ENCODE measurements at places on chromosomes 13 and 19.
A peak's percentile ranks its signal among the peaks of the same experiment; 100 is the strongest.

- DNase-seq, result no peak
These were observed 35.3 kb upstream of the AMER2 start for GRCh38 chr13:25207291-25207810.

- DNase-seq, result no peak
These were observed 14.0 kb downstream of the ZNF114 start for GRCh38 chr19:48283908-48284307.

GRCh38 chr19:47436712-47437401 lies 17.5 kb upstream of the MEIS3 start:
- peak; percentile 68 for DNase-seq

GRCh38 chr19:38452430-38453366 lies 19.2 kb downstream of the RYR1 start:
- no peak for DNase-seq

DNA sequence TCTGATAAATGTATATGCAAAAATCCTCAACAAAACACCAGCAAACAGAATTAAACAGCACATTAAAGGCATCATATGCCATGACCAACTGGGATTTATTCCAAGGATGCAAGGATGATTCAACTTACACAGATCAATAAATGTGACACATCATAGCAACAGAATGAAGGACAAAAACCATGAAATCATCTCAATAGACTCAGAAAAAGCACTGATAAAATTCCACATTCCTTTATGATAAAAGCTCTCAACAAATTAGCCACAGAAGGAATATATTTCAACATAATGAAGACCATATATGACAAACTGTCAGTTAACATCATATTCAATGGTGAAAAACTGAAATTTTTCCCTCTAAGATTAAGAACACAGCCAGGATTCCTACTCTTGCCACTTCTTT lies 691.6 kb downstream of the DIAPH3 start:
- no peak for DNase-seq

- DNase-seq, result peak; percentile 42
These were observed 2.1 kb upstream of the PNPLA6 start for GRCh38 chr19:7533281-7533885.

GRCh38 chr13:112873851-112874750 lies 94.9 kb upstream of the MCF2L start:
- peak; percentile 80 for DNase-seq

DNA sequence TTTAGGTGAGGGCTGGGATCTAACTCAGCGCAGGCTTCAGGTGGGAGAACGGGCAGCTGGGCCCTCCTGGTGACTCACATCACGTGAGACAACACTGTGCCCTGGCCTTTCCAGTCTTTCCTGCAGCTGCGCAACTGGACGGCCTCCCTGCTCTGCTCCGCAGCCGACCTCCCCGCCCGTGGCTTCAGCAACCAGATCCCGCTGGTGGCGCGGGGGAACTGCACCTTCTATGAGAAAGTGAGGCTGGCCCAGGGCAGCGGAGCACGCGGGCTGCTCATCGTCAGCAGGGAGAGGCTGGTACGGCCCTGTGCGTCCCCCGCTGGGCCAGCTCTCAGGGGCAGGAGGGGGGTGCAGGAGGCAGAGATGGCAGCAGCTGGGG lies 8.8 kb downstream of the SPPL2B start:
- peak; percentile 35 for DNase-seq

DNA sequence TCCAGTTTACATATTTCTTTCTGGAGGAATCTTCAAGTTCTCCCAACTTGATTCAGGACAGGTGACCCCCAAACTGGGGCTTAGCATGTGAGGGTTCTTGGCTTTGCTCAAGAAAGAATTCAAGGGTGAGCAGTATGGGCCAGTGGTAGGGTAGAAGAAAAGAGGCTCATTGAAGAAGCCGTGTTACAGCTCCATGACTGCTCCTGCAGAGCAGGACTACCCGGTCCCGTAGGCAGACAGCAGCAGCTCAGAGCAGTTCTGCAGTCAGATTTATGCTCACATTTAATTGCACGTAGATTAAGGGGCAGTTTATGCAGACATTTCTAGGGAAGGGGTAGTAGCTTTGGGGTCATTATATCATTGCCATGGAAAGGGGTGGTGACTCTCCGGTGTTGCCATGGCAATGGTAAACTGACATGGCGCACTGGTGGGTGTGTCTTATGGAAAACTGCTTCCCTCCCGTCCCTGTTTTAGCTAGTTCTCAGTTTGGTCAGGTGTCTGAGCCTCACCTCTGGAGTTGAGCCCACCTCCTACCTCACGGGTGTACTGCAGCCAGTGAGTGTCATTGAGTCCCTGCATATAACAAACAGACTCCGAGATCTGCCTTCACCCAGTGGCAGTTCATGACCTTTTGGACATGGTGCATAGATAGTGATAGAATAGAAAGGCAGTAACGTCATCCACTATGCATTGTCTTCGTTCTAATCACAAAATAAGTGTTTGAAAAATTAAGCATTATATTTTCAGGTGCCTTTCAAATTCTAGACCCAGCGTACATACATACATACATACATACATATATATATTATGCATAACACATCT lies 16.0 kb upstream of the ZNF792 start:
- DNase-seq, result no peak

- no peak for DNase-seq
These were observed 2.3 kb downstream of the TBXA2R start for GRCh38 chr19:3604227-3604986.

DNA sequence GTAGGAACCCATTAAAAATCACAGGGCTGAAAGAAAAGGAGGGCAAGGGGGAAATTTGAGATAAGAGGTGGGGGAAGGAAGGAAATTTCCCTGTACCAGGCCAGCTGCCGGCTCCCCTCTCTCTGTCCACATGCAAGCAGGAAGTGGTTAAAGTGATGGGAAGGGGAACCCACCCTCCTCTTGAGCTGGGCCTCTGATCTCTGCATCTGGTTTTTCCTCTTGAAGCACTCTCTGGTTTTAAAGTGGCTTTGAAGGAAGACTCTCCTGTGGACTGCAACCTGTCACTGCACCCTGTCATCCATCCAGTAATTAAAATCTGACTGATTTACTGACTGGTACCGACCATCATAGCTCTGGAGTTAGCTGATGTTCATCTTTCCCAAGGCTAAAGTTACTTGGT lies 239.6 kb downstream of the TSHZ3 start:
- DNase-seq, result no peak

- no peak for DNase-seq
These were observed 154.0 kb upstream of the TSHZ3 start for GRCh38 chr19:31503211-31503610.

DNA sequence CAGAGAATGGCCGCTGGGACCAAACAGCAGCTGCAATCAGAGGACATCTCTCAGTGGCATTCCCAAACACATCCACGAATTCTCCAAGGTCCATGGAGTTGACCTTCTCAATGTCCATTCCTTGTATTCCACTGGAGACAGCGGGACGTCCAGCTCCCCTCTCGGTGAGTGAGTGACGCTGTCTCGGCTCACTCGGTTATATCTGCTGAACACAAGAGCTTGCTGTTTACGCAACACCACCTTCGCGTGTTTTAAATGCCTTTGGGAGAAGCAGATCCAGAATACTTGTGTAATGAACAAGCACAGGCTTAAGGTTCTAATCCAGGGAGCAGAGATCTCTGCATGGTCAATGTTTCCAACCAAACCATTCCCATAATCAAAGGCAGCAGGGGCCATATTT lies at the start of gene URAD:
TSS of gene URAD (minus strand) at position 174 of the 400 bp plus-strand sequence. CDS start at position 118, 56 bp downstream.
- DNase-seq, result no peak

DNA sequence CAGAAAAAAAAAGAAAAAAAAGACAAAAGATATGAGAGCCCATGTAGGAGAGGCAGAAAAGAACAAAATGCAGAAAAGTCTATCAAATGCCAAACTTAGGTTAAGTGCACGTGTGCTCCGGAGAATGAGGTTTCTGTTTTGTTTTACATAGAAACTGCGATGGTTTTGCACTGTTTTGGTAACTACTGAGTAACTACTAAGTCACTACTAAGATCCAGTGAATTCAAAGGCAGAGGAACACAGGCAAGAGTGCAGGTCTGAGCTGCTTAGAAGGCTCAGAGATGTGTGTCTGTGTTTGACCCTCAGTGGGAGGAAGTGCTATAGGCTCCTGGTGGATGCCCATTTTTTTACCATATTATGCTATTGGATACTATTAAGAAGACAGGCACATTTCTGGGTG lies 299.3 kb downstream of the NDFIP2 start:
- DNase-seq, result no peak

DNA sequence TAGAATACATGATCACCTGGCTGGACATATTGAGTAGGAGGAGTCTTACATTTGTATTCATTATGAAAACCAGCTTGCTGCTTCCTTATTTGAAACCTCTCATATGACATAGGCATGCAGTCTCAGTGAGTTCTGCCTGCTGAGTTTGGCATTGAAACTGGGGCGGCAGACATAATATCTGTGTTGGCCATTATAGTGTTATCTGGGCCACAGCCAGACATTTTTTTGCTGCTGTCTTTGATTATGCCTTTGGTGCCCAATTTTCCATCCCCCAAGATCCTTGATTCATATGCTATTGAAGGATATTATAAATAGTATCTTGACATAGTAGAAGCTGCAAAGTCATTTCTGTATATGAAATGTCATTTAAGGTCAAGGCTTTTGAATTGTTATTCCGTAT lies 15.8 kb downstream of the FREM2 start:
- no peak for DNase-seq

DNA sequence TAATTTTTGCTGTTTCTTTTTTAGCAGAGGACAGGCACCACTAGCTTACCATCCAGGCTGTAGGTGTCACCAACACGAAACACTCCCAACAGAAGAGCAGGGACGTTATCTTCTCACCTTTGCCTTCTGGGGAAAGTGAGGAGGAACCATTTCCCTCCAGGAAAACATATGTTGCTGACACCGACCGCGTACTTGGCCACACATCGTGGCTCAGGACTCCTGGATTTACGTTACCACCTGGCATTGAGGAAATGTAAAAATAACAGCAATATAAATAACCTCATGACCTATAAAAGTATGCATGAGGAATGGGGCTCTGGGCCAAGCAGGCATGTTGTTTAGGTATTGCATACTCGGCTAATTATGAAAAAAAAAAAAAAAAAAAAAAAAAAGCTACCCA lies 525.1 kb downstream of the MYO16 start:
- no peak for DNase-seq

DNA sequence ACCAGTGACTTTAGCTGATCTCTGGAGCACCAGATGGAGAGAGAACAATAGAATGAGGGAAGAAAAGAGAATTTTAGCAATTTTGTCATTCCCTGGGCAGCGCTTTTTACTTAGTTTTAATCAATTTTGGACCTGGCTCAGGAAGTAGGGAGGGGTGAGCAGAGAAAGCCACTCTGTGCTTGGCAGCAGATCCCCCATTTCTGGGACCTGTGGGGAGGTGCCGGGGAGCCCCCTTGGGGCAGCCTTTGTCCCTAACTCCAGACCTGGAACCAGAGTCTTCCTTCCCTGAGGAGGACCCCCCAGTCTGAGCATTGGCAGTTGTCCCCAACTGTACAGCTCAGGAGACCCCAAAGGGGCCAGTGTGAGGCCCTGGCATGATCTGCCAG lies 10.5 kb downstream of the LYL1 start:
- DNase-seq, result no peak

DNA sequence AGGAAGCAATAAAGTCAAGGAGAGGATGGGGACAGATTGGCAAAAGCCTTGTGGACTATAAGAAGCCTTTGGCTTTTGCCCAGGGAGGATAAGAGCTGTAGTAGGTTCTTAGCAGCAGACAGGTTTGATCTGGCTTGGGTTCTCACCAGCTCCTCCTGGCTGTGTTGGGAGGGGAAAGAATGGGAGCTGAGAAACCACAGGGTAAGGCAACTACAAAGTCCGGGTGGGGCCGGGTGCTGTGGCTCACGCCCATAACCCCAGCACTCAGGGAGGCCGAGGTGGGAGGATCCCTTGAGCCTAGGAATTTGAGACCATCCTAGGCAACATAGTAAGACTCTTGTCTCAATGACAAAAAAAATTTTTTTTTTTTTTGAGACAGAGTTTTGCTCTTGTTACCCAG lies 20.6 kb downstream of the NECTIN2 start:
- no peak for DNase-seq

DNA sequence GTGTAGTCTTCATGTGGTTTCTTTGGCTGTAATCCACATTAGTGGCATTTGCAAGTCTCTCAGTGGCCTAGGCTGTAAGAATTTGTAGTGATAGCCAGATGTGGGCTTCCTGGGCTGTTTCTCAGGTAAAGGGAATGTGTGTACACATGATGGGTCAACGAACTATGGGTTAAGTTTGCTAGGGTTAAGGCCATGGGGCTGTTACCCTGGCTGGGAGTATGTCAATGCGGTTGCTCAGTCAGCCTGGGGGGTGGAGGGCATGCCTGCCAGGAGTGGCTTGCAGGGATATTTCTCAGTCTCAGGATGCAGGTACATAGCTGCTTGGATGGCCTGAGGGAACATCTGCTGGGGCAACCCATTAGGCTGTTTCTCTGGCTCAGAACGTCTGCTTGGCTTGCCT lies 13.4 kb downstream of the CYSLTR2 start:
- no peak for DNase-seq

GRCh38 chr19:55044771-55045716 lies 7.0 kb upstream of the GP6 start:
- DNase-seq, result no peak

DNA sequence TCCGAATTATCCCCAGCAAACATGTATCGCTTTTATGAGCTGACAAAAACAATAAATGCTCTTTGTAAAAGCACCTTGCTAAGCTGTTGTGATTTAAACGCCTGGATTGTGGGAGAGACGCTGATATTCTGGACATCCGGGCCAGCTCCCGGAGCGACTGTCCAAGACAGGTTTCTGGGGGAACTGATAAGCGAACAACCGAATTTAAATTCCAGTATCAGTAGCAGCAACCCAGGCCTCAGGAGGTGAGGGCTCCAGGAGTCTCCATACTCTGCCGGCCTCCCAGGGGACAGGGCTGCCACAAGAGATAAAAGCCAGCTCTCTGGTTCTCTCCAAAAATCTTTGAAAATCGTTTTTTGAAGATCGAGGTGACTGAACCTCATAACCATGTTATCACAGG lies 50.3 kb upstream of the VSTM2B start:
- DNase-seq, result no peak

- DNase-seq, result no peak
These were observed 171.4 kb downstream of the OXGR1 start for GRCh38 chr13:96822895-96823294.

DNA sequence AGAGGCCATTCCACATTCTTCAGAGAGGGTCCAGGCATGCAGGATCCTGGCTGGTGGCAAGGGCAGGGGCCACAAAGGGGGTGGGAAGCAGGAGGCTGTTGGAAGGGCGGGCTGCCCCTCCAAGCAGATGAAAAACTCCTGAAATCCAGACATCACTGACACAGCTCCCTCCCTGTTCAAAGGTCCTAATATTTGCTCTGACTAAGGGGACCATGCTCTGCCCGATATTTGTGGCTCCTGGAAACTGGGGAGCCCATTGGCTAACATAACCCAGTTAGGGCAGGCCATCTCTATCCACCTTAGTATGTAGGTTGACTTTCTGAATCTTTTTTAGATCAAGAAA lies 3.3 kb upstream of the CDX2 start:
- DNase-seq, result no peak

DNA sequence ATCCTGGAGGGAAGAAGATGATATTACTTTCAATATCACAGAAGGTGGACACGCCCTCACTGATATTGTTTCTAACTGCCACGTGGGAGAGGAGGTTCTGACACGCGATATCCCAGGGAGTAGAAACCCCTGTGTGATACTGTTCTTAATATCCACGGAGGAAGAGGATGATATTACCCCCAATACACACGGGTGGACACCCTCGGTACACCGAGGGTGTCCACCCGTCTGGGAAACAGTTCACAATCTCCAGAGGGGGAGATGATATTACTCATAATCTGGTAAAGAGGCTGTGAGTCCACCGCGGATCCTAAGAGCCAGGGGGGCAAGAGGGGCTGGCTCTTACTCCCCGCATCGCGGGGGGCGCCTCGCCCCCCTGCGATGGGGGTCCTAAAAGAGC lies 29.7 kb upstream of the RGCC start:
- DNase-seq, result no peak

GRCh38 chr13:51607165-51607564 lies 22.9 kb downstream of the WDFY2 start:
- DNase-seq, result no peak

Data from tibial nerve (tissue), 4 donors.